ENCODE measurements at places on chromosomes 1 and 21.

DNA sequence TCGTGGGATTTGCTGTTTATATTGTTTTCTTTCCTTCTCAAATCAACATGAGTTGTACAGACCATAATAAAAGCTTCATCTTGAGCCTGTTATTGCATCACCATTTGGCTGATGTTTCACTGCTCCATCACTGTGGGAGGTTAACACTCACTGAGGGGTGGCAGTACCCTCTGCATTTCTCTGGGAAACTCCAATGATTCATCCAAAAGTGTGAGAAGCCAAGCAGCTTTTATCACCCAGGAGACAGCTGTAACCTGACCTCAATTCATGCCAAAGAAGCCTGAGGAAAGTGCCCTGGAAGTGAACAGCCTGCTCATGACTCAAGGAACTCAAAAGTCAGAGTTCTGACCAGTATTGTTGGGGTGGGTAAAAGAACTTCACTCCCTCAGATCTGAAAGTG, 84.1 kb downstream of the GPR88 start:
- DNase-seq, result peak; percentile 99

- no peak for DNase-seq
Measured at GRCh38 chr1:208837242-208837641, 593.1 kb upstream of the PLXNA2 start.

GRCh38 chr1:86396498-86396890, 371 bp upstream of the ODF2L start:
- DNase-seq, result no peak

- DNase-seq, result no peak
Measured at GRCh38 chr1:212034516-212035122, 738 bp downstream of the INTS7 start.

GRCh38 chr1:157153746-157154145, 15.6 kb upstream of the ETV3 start:
- no peak for DNase-seq

- peak; percentile 76 for DNase-seq
Measured at GRCh38 chr1:27979151-27979858, 19.5 kb downstream of the XKR8 start.

- DNase-seq, result peak; percentile 75
Measured at GRCh38 chr1:101364370-101365120, 127.7 kb downstream of the S1PR1 start.

GRCh38 chr1:8809342-8809736, 8.1 kb downstream of the RERE start:
- DNase-seq, result peak; percentile 61

GRCh38 chr1:14055442-14056223, 355.6 kb downstream of the PRDM2 start:
- no peak for DNase-seq

GRCh38 chr1:55329091-55329490, 113.9 kb upstream of the USP24 start:
- peak; percentile 75 for DNase-seq

GRCh38 chr1:205028390-205028789, 14.6 kb upstream of the CNTN2 start:
- no peak for DNase-seq

DNA sequence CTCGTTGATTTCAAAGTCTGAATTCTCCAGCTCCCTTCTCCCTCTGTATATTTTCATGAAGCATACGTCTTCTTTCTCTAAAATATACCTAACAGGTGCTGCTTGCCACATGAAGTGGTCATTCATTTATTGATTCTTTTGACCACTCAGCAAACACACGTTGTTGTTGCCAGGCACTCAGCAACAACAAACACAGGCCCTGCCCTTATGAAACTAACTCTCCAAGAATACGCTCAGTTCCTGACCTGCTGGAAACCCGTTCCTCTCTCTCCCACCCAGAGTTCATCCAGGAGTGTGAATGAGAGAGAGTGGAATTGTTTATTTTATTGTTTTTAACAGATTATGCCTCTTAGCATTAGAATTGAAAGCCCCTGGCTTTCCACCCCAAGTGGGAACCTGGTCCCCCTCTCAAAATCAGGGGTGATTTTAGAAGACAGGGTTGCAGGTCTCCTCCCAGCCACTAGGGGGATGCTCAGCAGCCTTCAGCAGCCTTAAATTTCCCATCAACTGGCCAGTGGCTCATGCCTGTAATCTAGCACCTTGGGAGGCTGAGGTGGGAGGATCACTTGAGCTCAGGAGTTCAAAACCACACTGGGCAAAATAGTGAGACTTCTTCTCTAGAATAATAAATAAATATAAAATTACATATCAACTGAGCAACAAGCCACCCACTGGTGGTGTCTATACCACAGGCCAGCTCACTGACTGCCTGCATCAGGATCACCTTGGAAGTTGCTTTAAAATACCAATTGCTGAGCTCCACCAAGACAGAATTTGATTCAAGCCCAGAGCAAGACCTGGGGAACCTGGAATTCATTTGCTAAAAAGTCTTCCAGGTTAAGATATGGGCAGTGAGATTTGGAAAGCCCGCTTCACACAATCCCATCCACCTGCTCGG, 181.0 kb upstream of the KLHDC7A start:
- no peak for DNase-seq

DNA sequence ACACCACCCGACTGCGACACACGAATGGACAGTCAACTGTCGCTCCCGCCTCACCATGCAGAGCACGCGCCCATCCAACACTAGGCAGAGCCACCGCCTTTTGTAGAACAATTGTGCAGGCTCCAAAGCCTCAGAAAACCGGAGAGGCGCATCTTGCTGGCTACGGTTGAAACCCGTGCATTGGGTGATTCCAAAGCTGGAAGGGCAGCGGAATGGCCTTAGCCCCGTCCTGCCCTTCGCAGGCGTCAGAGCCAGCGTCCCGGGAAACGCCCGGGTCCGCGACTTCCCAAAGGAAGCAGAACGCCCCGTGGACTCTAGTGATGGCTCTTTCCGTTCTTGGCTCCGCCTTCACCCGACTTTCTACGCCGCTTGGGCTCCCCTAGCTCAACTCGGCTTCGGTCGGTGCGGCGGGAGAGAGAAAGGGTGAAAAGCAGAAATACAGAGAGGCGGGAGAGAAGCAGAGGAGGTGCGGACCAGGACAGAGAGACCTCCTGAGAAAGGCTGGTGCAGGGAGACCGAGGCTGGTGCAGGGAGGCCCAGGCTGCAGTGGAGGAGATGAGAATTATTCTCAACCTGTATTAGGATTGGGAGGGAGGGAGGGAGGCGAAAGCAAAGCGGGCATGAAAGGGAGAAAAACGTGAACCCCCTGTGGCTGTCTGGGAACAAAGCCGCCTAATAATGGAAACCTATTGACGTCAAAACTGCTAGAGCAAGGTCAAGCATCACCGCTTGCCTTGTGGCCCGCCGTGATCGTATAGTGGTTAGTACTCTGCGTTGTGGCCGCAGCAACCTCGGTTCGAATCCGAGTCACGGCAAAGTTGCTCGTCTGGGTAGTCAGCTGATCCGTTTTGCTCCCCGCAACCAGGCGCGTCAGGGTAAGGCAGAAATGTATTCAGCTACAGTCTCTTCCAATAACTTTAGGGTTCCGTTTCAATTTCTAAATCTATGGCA, 99.5 kb downstream of the PRKAB2 start:
- DNase-seq, result peak; percentile 14

GRCh38 chr1:212680680-212681389, 18.8 kb downstream of the BATF3 start:
- DNase-seq, result no peak

- DNase-seq, result no peak
Measured at GRCh38 chr1:100077531-100077930, 55.2 kb downstream of the SASS6 start.

DNA sequence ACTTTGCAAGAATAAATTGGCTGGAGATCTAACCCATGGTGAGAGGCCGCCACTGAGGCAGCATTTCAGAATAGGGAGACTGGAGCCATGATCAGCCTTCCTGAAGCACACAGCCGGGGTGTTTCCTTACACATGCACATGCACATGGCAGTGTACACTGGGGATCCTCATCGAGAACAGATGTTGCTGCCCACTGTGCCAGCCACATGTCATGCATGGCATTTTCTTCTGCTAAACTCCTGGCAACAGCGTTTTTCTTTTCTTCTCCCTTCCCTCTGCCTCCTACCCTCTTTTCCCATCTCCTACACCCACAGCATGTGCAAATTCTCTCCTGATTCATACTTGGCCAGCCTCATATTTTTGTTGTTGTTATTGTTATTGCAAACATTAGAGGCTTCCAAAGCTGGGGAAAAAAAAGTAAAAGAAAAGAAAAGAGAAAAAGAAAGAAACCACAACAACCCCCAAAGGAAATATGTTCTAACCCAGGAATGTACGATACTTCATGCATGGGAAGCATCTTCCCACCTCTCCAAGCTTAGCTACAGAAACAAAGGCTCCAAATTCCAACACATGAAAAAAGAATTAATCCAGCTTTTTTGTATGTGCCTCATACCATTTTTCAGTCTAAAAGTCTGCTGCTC, 344.0 kb downstream of the ASTN1 start:
- no peak for DNase-seq

DNA sequence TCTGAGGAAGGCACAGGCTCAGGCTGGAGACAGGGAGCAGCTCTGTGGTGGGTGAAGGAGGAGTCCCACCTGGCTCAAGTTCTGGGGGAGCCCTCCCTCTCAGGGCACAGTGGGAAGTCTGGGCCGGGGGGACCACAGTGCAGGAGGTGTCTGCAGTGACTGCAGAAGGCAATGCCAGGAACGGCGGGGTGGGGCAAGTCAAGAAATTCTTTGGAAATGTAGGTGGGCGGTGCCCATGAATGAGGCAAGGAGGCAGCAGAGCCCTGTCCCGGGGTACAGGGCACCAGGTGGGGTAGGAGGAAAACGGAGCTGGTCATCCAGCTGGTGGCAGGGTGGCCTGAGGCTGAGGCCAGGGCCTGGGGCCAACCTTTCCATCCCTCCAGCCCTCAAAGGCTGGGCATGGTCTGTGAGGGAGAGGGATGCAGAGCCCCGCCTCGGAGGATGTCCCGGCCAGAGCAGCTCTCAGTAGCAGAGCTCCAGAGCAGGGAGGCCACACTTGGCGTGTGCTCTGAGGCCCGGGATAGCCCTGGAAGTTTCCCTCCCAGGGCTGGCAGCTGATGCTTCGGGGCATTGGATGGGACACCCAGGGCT, 4.7 kb downstream of the TFF3 start:
- DNase-seq, result no peak

DNA sequence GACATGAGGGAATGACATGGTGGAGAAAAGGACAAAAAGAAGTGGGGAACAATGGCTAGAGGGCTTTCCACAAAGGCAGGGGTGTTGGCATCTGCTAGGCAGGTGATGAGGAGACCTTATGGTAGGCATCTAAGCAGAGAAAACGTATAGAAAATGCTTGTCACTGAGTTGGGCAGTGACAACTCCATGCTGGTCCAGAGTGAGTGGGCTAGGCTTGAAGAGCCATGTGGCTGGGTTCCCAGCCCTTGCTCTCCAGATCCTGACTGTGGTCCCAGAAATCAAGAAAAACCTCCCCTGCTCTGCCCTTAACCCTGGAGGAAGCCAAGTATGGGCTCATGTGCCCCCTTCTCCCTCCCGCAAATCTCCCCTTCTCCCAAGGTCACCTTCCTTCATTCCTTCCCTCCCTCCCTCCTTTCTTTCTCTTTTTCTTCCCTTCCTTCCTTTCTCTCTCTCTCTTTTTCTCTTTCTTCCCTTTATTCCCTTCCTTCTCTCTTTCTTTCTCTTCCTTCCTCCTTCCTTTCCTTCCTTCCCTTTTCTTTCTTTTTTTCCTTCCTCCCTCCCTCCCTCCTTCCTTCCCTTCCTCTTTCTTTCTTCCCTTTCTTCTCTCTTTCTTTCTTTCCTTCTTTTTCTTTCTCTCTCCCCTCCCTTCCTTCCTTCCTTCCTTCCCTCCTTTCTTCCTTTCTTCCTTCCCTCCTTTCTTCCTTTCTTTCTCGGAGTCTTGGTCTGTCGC, 102.8 kb downstream of the NAV1 start:
- DNase-seq, result no peak

GRCh38 chr21:38661197-38661871, 144.4 kb upstream of the ETS2 start:
- peak; percentile 24 for DNase-seq

DNA sequence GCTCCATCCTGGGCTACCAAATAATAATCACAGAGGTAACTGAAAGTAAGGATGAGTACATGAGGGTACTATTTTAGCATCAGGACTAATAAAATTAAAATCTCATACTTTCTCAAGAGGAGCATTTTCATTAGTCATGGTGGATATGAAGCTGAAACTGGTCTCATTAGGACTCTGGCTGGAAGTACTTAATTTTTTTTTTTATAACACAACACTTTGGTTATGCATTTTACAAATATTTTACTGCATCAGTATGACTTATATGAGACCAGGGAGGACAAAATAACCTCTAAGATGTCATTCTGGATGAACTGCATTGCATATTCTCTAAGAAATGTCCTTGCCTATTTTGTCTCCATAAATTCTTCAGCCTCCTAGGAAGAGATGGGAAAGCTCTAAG, 290.9 kb downstream of the HLX start:
- DNase-seq, result peak; percentile 58

GRCh38 chr1:171366085-171366484, 52.1 kb downstream of the FMO4 start:
- DNase-seq, result no peak

DNA sequence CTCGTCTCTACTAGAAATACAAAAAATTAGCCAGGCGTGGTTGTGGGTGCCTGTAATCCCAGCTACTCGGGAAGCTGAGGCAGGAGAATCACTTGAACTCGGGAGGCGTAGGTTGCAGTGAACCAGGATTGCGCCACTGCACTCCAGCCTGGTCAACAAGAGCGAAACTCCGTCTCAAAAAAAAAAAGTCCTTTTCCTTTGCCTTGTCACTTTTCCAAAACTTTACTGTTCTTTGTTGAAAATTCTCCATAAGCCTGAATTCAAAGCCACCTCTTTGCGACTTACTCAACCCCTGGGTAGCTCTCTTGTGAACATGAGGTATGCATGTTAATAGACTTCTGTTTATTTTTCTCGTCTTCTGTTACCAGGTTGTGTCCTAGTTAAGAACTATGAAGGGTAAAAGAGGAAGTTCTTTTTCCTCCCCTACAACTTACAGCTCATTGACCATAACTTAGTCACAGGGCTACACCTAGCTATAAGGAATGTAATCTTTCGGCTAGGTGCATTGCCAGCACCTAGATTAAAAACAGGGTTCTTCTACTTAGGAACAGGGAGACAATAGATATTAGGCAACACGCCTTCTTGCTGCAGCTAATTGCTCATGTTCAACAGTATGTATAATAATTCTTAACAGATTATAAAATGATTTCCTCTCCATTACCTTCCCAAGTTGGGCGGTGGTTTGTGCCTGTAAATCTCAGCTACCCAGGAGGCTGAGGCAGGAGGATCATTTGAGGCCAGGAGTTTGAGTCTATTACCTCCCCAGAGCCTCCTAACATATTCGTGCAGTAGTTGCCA, 40.9 kb downstream of the PTAFR start:
- no peak for DNase-seq

DNA sequence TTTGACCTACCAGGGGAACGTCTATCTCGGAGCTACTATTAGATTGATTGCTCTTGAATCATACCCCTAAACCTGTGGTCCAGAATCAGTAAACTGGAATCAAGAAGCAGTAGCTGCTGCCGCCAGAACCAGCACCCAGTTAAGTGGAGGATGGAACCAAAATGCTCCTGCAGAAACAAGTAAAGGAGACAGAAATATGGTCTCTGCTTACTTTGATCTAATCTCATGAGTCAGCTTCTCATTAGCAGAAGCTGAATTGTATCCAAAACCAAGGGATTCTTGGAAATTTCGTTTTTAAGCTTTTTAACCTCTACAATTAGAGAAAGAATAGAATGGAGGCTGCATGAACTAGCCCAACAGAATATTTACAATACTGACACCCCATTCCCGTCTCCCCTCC, 42.6 kb upstream of the PIGV start:
- peak; percentile 68 for DNase-seq

All from EH (cell line).